Cardiac muscle cell (in vitro differentiated cells and primary cell): ENCODE measurements at places on chromosomes 11 and 22.

- H3K4me3 ChIP-seq = no peak overlapping the region
- no peaks in the 10 kb centered on the region for H3K27me3 ChIP-seq
- H3K36me3 ChIP-seq = no peaks in the 10 kb centered on the region
- H3K27ac ChIP-seq = no peak overlapping the region
- DNase-seq = peak; percentile 77
- peaks cover 18% of the 10 kb centered on the region for H3K4me1 ChIP-seq
Observed at GRCh38 chr11:114262681-114263512, 33.3 kb upstream of the NNMT start.

- H3K4me3 ChIP-seq = no peak overlapping the region
- no peaks in the 10 kb centered on the region for H3K36me3 ChIP-seq
- no peaks in the 10 kb centered on the region for H3K27me3 ChIP-seq
- no peak overlapping the region for H3K27ac ChIP-seq
Observed at GRCh38 chr22:43561415-43562178, 149.8 kb downstream of the MPPED1 start.

GRCh38 chr11:13260201-13260962 is 17.2 kb upstream of the BMAL1 start:
- no peak overlapping the region for H3K4me3 ChIP-seq
- no peak overlapping the region for H3K27ac ChIP-seq
- H3K36me3 ChIP-seq = no peaks in the 10 kb centered on the region

- H3K4me3 ChIP-seq = no peak overlapping the region
- no peak for DNase-seq
Observed at GRCh38 chr11:111388842-111389241, 9.8 kb upstream of the POU2AF1 start.

DNA sequence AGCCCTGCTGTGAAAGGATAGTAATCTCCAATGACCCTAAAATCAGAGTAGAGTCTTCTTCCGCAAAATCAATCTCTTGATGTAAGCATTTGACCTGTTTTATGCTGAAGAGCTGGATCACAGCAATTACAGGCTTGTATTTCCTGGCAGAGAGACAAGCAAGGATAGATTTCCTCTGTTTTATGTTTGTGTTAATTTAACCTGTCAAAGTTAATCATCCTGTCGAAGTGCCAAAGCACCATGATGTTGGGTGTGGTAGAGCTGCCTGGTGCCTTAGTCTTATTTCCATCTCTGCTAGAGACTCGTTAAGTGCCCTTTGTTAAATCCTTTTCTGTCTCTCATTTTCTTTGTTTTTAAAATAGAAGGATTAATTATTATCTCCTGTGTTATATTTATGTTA is 248.1 kb downstream of the CNTN5 start:
- peaks cover 5% of the 10 kb centered on the region for H3K4me1 ChIP-seq
- H3K27ac ChIP-seq = no peak overlapping the region
- H3K36me3 ChIP-seq = no peaks in the 10 kb centered on the region
- H3K27me3 ChIP-seq = no peaks in the 10 kb centered on the region
- H3K4me3 ChIP-seq = no peak overlapping the region

GRCh38 chr11:134660416-134660815 is 248.4 kb upstream of the B3GAT1 start:
- peaks cover 7% of the 10 kb centered on the region for H3K27me3 ChIP-seq
- H3K4me1 ChIP-seq = no peaks in the 10 kb centered on the region
- no peak overlapping the region for H3K4me3 ChIP-seq
- no peaks in the 10 kb centered on the region for H3K36me3 ChIP-seq
- no peak for DNase-seq

GRCh38 chr11:8217926-8218325 is 45.8 kb downstream of the LMO1 start:
- no peaks in the 10 kb centered on the region for H3K4me1 ChIP-seq
- no peaks in the 10 kb centered on the region for H3K36me3 ChIP-seq
- H3K27ac ChIP-seq = no peak overlapping the region
- H3K27me3 ChIP-seq = peaks cover 8% of the 10 kb centered on the region
- DNase-seq = no peak

DNA sequence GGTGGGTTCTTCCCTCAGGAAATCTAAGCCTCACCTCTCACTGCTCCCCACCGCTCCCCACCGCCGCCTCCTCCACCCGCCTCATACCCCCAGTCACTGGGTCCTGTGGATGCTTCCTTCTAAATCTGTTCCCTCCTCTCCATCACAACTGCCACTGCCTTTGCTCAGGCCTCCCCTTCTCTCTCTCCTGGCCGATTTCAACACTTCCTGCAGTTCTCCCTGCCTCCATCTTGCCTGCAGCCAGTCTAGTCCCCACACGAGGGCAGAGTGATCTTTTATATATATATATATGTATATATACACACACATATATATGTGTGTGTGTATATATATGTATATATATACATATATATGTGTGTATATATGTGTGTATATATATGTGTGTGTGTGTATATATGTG is 27.8 kb downstream of the CREB3L1 start:
- no peaks in the 10 kb centered on the region for H3K36me3 ChIP-seq
- H3K4me3 ChIP-seq = no peak overlapping the region
- no peaks in the 10 kb centered on the region for H3K4me1 ChIP-seq
- H3K27me3 ChIP-seq = no peaks in the 10 kb centered on the region
- DNase-seq = peak; percentile 81

GRCh38 chr11:26127336-26127735 is 204.6 kb upstream of the ANO3 start:
- no peaks in the 10 kb centered on the region for H3K36me3 ChIP-seq
- H3K27me3 ChIP-seq = peaks cover 22% of the 10 kb centered on the region

DNA sequence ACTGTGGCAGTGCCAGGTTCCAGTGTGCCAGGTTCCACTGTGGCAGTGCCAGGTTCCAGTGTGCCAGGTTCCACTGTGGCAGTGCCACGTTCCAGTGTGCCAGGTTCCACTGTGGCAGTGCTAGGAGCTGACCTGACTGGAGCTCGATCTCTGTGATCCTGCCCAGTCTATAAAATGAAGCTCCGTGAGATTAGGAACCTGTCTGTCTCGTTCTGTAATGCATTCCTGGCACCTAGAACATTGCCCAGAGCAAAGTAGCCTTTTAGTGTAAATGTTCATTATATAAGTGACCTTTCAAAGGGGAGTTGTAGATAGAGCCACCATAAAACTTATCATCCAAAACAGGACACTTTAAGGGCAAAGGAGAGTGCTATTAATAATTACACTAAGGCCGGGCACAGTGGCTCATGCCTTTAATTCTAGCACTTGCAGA is 36.0 kb downstream of the ART5 start:
- DNase-seq = no peak
- no peak overlapping the region for H3K27ac ChIP-seq
- no peaks in the 10 kb centered on the region for H3K36me3 ChIP-seq
- no peak overlapping the region for H3K4me3 ChIP-seq

DNA sequence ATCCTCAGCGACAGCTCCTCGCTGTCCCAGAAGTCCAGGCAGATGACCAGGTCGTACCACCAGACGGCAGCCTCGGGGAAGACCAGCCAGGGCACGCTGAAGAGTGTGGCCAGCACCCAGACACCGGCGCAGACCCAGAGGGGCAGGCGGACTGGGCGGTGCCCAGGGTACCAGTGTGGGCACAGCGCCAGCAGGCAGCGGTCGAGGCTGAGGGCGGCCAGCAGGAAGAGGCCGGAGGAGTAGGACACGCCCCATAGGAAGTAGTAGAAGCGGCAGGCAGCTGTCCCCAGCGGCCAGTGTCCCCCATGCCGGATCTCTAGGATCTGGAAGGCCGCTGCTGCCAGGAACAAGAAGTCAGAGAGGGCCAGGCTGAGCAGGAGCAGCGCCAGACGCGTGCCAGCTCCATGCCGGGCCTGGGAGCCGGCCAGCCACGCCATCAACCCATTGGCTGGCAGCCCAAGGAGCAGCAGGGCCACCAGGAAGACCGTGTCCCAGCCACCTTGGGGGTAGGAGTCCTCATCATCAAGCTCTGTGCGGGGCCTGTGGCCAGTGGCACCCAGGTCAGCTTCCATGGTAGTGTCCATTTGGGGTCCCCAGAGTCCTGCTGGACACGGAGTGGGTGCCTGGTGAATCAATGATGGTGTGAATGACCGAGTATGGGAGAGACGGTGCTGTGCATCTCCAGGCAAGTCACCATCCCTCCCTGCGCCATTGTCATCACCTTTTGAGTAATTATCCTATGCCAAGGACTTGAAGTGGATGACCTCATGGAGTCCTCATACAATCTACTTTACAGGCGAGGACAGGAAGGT is at the start of gene GPR152:
Gene GPR152, minus strand, starts transcription at position 589 of the 812 bp plus-strand sequence. Its CDS starts 5 bp downstream, at position 584.
- H3K27me3 ChIP-seq = no peaks in the 10 kb centered on the region
- no peak for DNase-seq
- no peak within 1 kb of the TSS for H3K27ac ChIP-seq
- no peaks in the 10 kb centered on the region for H3K36me3 ChIP-seq
- H3K4me3 ChIP-seq = no peak within 1 kb of the TSS
- H3K4me1 ChIP-seq = no peaks in the 10 kb centered on the region

GRCh38 chr22:23911318-23911980 is 17.3 kb downstream of the MIF start:
- no peaks in the 10 kb centered on the region for H3K4me1 ChIP-seq
- no peak for DNase-seq
- H3K4me3 ChIP-seq = no peak overlapping the region
- no peaks in the 10 kb centered on the region for H3K36me3 ChIP-seq
- no peaks in the 10 kb centered on the region for H3K27me3 ChIP-seq

- no peaks in the 10 kb centered on the region for H3K36me3 ChIP-seq
- no peak overlapping the region for H3K27ac ChIP-seq
- peaks cover 15% of the 10 kb centered on the region for H3K4me1 ChIP-seq
Observed at GRCh38 chr11:62004473-62004872, 37.0 kb upstream of the FTH1 start.

- DNase-seq = no peak
- H3K4me1 ChIP-seq = no peaks in the 10 kb centered on the region
- no peak overlapping the region for H3K27ac ChIP-seq
- no peak overlapping the region for H3K4me3 ChIP-seq
- H3K36me3 ChIP-seq = no peaks in the 10 kb centered on the region
- H3K27me3 ChIP-seq = no peaks in the 10 kb centered on the region
Observed at GRCh38 chr11:43619863-43620505, 60.6 kb upstream of the HSD17B12 start.

- H3K27me3 ChIP-seq = no peaks in the 10 kb centered on the region
Observed at GRCh38 chr11:64379817-64380709, 21.1 kb downstream of the RPS6KA4 start.

GRCh38 chr11:11836676-11837231 is 5.0 kb upstream of the USP47 start:
- no peak for DNase-seq
- H3K27ac ChIP-seq = no peak overlapping the region
- peaks cover 9% of the 10 kb centered on the region for H3K4me1 ChIP-seq
- no peak overlapping the region for H3K4me3 ChIP-seq
- no peaks in the 10 kb centered on the region for H3K27me3 ChIP-seq

GRCh38 chr22:11307998-11308397 is 4220.0 kb upstream of the OR11H1 start:
- H3K4me3 ChIP-seq = no peak overlapping the region
- H3K27me3 ChIP-seq = no peaks in the 10 kb centered on the region
- no peak overlapping the region for H3K27ac ChIP-seq
- DNase-seq = no peak

DNA sequence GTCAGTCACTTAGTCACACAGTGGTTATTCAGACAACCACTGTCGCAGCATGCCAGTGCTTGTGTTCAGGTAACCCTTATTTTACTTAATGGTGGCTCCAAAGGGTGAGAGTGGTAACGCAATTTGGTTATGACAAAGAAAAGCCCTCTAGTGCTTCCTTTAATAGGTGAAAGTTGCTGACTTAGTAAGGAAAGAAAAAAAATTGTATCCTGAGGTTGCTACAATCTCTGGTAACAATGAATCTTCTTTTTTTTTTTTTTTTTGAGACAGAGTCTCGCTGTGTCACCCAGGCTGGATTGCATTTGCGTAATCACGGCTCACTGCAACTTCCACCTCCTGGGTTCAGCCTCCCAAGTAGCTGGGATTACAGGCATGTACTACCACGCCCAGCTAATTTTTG is 64.5 kb downstream of the C11orf91 start:
- peak; percentile 90 for DNase-seq
- H3K4me1 ChIP-seq = no peaks in the 10 kb centered on the region
- no peak overlapping the region for H3K27ac ChIP-seq
- H3K36me3 ChIP-seq = no peaks in the 10 kb centered on the region

GRCh38 chr22:24716602-24717001 is 57.9 kb downstream of the PIWIL3 start:
- H3K36me3 ChIP-seq = no peaks in the 10 kb centered on the region
- no peaks in the 10 kb centered on the region for H3K4me1 ChIP-seq
- H3K27me3 ChIP-seq = no peaks in the 10 kb centered on the region
- no peak for DNase-seq
- H3K4me3 ChIP-seq = no peak overlapping the region

- H3K27me3 ChIP-seq = no peaks in the 10 kb centered on the region
- H3K27ac ChIP-seq = no peak overlapping the region
- H3K4me3 ChIP-seq = no peak overlapping the region
- no peaks in the 10 kb centered on the region for H3K36me3 ChIP-seq
- DNase-seq = peak; percentile 44
Observed at GRCh38 chr11:46285173-46285572, 7.7 kb downstream of the CREB3L1 start.

DNA sequence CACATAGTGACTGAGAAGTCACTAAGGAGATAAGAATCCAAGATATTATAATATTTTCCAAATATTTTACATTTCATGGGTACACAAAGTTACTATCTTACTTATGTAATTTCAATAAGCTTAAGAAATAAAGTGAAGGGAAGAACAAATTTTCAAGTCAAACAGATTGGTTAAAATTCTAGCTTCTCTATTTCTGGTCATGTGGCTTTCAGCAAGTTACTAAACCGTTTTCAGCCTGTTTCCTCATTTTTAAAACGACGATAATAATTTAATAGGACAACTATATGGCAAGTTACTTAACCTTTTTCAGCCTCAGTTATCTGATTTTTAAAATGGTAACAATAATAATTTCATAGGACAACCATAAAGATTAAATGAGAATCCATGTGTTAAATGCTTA is 15.6 kb downstream of the DCUN1D5 start:
- peaks cover 52% of the 10 kb centered on the region for H3K36me3 ChIP-seq
- no peaks in the 10 kb centered on the region for H3K27me3 ChIP-seq
- no peak overlapping the region for H3K27ac ChIP-seq
- no peak overlapping the region for H3K4me3 ChIP-seq

DNA sequence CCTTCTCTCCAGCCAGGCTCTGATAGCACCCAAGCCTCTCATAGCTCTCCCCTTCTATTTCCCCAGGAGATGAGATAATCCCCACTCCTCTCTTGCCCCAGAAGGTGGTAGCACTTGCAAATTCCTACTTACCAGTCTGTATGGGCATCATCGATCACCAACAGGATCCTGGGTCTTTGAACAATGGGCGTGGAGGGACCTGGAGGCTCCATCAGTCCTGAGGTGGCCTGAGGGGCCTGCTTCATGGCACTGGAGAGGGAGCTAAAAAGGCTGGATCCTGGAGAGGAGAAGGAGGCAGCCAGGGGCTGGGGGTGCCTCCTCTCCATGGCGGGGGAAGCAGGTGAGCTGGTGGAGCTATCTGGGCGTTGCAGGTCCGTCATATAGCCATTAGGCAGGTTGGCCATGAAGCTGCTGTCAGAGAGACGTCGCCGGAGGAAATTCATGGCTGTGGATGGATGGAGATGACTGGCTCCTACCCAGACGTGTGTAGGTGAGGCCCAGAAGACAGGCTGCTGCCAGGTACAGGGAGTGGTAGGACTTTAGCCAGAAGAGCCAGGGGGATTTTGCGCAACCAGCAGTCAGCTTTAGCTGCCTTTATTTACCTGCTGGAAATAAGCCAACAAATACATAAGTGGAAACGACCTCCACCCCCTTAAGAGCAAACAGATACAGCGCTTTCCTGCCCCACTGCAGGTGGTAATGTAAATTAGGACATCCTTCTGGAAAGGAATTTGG is 51.8 kb downstream of the SYN3 start:
- H3K27me3 ChIP-seq = no peaks in the 10 kb centered on the region
- no peak for DNase-seq
- no peak overlapping the region for H3K4me3 ChIP-seq

- H3K27ac ChIP-seq = no peak overlapping the region
- H3K36me3 ChIP-seq = no peaks in the 10 kb centered on the region
- no peaks in the 10 kb centered on the region for H3K27me3 ChIP-seq
- no peak for DNase-seq
- no peaks in the 10 kb centered on the region for H3K4me1 ChIP-seq
- no peak overlapping the region for H3K4me3 ChIP-seq
Observed at GRCh38 chr11:109043315-109043714, 378.4 kb downstream of the DDX10 start.
